ENCODE measurements at places on chromosomes 4 and X.

GRCh38 chr4:127217586-127218229 is 415.0 kb upstream of the INTU start:
- no peak for DNase-seq

GRCh38 chr4:98113012-98113411 is 30.3 kb downstream of the STPG2 start:
- peak; percentile 54 for DNase-seq

- DNase-seq: no peak
Observed at GRCh38 chrX:114465689-114466088, 118.2 kb upstream of the HTR2C start.

DNA sequence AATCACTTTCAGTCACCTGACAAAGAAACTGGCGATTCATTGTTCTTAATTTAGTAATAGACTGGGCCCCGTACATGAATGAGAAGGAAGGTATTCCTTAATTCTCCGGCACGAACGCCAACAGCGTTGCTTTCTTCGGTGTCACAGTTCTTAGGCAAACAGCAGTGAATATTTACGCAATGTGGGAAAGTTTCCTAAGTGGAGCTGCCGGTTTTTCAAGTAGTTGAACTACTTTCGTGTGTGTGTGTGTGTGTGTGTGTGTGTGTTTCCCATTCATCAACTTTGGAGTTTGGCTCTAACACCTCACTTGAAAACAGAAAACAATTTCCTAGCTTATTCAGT is 651 bp downstream of the NXT2 start:
- DNase-seq: peak; percentile 84

- peak; percentile 58 for DNase-seq
Observed at GRCh38 chrX:77436682-77437081, 10.5 kb upstream of the FGF16 start.

DNA sequence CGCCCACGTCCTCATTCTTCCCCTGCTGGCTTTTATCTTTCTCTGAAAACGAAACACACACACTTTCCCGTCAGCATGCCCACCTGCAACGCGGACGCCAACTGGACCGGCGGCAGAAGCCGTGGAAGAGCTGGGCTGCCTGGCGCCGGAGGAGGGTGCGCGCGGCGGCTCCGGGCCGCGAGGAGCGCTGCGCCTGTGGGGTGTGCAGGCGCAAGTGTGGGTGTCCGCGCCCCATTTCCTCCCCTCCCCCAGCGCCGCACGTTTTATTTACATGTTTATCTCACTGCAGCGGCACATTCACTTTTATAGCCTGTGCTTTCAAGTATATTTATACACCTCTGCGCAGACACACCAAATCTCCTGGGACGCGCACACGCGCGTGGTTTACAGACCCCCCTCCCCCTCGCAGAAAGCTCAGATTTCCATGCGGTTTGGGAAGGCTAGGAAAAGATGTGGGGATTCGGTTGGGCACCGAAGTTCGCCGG is 1.5 kb downstream of the PITX2 start:
- peak; percentile 58 for DNase-seq
